ENCODE measurements at places on chromosomes 6 and 20.
A peak's percentile ranks its signal among the peaks of the same experiment; 100 is the strongest.

GRCh38 chr6:1560281-1561058 lies 49.2 kb upstream of the FOXC1 start:
- no peak for DNase-seq

DNA sequence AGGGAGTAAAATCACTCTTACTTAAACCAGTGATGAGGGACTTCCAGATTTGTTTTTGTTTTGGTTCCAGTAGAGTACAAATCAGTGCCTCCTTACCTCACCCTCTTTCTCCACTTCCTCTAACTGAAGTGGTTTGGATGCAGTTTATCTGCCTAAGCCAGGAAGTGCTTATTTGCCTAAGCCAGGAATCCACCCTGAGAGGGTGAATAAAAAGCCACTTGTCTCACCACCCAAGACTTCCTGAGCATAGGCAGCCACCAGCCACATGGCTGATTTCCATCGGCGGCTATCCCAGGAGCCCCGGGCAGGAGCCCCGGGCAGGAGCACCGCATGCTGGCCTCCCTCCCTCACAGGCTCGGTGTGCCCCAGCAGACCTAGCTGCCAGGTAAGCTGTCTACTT lies 12.0 kb downstream of the LRP11 start:
- no peak for DNase-seq

GRCh38 chr20:51470907-51471411 lies 71.6 kb downstream of the NFATC2 start:
- DNase-seq = no peak

DNA sequence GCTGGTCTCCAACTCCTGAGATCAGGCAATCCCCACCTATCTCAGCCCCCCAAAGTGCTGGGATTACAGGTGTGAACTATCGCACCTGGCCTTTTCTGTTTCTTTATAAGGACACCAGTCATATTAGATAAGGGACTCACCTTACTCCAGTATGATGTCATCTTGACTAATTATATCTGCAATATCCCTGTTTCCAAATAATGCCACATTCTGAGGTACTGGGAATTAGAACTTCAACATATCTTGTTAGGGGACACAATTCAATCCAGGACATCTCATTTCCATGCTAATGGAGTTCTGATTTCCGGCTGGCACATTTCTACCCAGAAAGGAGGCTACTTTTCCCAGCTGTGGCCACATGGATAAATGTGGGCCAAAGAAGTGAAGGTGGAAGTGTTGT lies 6.4 kb upstream of the AIG1 start:
- DNase-seq = no peak

DNA sequence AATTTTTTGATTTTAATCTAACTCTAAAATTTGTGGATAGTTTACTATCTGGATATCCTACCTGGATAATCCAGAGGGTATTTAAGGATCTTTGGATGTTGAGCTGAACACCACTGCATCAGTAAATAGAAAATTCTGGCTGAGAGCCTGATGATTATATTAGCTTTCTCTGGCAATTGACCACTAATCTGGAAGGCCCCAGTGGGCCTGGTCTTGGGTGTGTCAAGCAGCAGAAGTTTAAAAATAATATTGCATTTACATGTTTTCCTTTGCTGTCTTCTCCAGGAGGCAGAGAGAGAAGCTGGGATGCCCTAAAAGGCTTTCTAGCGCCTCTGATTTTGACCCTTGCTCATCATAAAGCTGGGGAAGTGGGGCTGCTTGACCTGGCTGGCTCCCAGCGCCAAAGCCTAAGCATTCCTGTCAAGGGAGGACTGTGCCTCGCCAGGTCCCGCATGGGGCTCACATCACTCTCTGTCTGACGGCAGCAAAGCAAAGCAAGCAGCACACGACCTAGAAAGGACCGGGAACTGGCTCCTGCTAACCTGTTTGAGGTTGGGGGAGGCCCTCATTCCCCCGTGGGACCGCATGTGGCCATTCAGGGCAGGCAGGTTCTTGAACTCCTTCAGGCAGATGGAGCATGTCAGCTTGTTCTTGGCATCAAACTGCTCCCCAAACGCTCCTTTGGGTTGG lies 46.6 kb upstream of the MRPS10 start:
- no peak for DNase-seq

DNA sequence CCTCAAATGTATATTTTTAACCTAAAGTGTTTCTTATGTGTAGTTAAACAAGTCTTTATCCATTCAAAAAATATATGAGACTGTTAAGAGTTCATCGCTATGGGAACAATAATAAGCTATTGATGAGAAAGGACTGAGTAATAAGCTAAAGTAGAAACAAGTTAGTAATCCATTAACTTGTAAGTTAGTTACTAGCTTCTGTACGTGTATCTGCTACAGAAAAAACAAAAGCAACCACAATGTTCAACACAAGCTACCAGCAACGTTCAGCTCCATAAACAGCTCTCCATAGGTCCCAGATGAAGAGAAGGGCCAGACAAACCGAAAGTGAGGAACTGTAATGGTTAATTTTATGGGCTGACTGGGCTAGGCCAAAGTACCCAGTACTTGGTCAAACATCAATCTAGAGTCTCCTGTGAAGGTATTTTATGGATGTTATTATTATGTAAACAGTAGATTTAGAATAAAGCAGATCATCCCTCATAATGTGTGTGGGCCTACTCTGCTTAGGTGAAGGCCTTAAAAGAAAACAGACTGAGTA lies 33.8 kb upstream of the FAM135A start:
- no peak for DNase-seq

- DNase-seq = peak; percentile 9
These were observed 38.9 kb upstream of the PMEPA1 start for GRCh38 chr20:57748601-57749130.

- no peak for DNase-seq
These were observed 1.3 kb upstream of the PNISR start for GRCh38 chr6:99426451-99426757.

DNA sequence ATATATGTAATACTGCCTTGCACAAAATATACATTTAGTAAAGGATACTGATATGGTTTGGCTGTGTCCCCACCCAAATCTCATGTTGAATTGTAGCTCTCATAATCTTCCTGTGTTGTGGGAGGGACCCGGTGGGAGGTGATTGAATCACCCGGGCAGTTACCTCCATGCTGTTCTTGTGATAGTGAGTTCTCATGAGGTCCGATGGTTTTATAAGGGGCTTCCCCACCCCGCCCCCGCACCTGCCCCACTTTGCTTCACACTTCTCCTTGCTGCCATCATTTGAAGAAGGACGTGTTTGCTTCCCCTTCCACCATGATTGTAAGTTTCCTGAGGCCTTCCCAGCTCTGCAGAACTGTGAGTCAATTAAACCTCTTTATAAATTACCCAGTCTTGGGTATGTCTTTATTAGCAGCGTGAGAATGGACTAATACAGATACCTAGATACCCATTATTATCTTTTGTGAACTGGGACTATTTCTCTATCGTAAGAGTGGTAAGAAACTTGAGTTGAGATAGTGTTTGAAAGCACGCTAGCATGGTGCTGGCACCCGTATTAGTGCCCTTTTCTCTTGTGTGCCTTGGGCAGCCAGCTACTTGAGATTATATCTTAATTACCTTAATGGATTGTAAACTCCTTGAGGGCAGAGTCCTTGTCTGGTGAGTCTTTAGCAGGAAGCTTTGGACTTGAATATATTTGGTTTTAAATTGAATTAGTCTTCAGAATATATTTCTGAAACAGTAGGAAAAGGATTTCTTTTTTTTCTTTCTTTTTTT lies 25.6 kb downstream of the TOP1 start:
- no peak for DNase-seq

GRCh38 chr20:35020108-35020928 lies 64.7 kb downstream of the MYH7B start:
- DNase-seq = no peak

DNA sequence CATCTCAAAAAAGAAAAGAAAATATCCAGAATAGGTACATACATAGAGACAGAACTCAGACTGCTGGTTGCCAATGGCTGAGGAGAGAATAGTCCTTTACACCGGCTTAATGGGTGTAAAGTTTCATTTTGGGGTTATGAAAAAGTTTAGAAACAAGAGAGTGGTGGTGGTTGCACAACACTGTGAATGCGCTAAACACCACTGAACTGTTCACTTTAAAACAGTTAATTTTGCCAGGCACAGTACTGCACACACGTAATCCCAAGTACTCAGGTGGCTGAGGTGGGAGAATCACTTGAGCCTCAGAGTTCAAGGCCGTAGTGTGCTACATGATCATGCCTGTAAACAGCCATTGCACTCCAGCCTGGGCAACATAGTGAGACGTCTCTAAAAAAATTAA lies 7.6 kb downstream of the ILRUN start:
- no peak for DNase-seq

GRCh38 chr6:89818977-89819335 lies 638 bp downstream of the MDN1 start:
- DNase-seq = no peak

DNA sequence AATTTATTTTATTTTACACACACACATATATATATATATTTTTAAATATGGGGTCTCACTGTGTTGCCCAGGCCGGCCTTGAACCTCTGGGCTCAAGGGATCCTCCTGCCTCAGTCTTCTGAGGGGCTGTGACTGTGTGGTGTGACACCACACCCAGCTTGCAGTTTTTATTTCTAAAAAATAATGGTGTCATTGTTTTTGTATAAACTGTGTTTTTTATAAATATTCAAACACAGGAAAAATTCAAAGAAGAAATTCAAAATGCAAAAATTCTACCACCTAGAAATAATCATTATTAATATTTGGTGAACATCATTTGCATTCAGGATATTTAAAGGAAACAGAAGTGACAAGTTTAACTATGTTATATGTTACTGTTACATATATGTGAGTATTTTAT lies 3.1 kb downstream of the CCDC28A start:
- DNase-seq = no peak
